ENCODE measurements at places on chromosomes 5 and 9.

DNA sequence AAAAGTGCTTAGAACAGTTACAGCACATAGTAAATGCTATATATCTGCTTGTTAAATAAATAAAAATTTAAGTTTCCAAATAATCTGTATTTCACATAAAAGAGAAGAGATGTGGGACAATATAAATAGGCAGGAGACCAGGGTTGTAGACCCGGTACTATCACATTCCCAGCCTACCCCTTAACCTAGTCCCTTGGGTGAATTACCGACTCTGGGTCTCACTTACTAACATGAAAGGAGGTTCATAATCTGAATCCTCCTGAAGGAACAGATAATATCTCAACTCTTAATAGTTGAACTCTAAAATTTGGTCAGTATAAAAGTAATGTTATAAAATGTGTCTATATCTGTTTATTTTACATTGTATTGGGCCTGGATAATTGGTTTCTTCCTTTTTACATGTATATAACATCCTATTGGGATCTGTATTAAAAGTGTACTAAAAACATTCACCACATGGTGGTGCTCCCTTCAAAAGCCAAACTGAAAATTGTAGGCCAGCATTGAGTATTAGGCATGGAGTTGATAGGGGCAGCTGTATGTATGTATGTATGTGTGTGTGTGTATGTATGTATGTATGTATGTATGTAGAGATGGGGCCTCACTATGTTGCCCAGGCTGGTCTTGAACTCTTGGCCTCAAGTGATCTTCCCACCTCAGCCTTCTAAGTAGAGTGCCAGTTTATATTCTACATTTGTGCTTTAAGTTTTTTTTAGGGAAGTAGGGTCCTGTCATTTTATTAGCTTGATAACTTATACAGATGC lies 64.2 kb upstream of the ABL1 start:
- H3K27me3 ChIP-seq, result no peaks in the 10 kb centered on the region
- H3K36me3 ChIP-seq, result no peaks in the 10 kb centered on the region
- no peak overlapping the region for H3K4me3 ChIP-seq
- no peak for DNase-seq

- H3K4me3 ChIP-seq, result no peak overlapping the region
- no peaks in the 10 kb centered on the region for H3K36me3 ChIP-seq
- DNase-seq, result no peak
- peaks cover 8% of the 10 kb centered on the region for H3K4me1 ChIP-seq
- no peak overlapping the region for H3K27ac ChIP-seq
These were observed 208.2 kb downstream of the SEC61B start for GRCh38 chr9:99430301-99430700.

- peak overlapping the region; percentile 78 for H3K27ac ChIP-seq
- peaks cover 33% of the 10 kb centered on the region for H3K4me1 ChIP-seq
- no peak overlapping the region for H3K4me3 ChIP-seq
- no peak for DNase-seq
- no peaks in the 10 kb centered on the region for H3K27me3 ChIP-seq
These were observed 24.0 kb upstream of the KLF9 start for GRCh38 chr9:70438341-70438928.

GRCh38 chr9:98164912-98165311 lies 27.5 kb downstream of the CORO2A start:
- no peak overlapping the region for H3K27ac ChIP-seq
- no peaks in the 10 kb centered on the region for H3K27me3 ChIP-seq
- no peak for DNase-seq
- H3K4me1 ChIP-seq, result no peaks in the 10 kb centered on the region

- no peak overlapping the region for H3K4me3 ChIP-seq
- DNase-seq, result no peak
- H3K36me3 ChIP-seq, result no peaks in the 10 kb centered on the region
- no peaks in the 10 kb centered on the region for H3K27me3 ChIP-seq
These were observed 81.8 kb downstream of the ARSB start for GRCh38 chr5:78903353-78903752.

DNA sequence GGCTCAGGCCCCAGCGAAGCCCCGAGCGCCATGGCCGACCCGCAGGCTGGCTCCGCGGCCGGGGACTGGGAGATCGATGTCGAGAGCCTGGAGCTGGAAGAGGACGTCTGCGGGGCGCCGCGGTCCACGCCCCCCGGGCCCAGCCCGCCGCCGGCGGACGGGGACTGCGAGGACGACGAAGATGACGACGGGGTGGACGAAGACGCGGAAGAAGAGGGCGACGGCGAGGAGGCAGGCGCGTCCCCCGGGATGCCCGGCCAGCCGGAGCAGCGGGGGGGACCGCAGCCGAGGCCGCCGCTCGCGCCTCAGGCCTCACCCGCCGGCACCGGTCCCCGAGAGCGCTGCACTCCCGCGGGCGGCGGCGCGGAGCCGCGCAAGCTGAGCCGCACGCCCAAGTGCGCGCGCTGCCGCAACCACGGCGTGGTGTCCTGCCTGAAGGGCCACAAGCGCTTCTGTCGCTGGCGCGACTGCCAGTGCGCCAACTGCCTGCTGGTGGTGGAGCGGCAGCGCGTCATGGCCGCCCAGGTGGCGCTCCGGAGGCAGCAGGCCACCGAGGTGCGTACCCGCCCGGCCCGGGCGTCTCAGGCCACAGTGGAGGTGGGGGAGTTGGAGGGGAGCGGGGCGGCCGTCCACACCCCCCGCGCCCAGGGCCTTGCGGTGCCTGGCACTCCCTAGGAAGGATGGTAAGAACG lies 1.6 kb downstream of the DMRT2 start:
- H3K36me3 ChIP-seq, result no peaks in the 10 kb centered on the region
- peaks cover 40% of the 10 kb centered on the region for H3K4me1 ChIP-seq
- peak overlapping the region; percentile 19 for H3K4me3 ChIP-seq
- H3K27me3 ChIP-seq, result peaks cover 100% of the 10 kb centered on the region
- DNase-seq, result peak; percentile 76

GRCh38 chr9:70428781-70429180 lies 14.3 kb upstream of the KLF9 start:
- H3K4me1 ChIP-seq, result peaks cover 4% of the 10 kb centered on the region
- no peak overlapping the region for H3K27ac ChIP-seq
- no peak for DNase-seq
- H3K36me3 ChIP-seq, result no peaks in the 10 kb centered on the region

Data from upper lobe of right lung (tissue), 1 donor.